SJCRH30 (cell line): ENCODE measurements at places on chromosomes 2 and 18. TPM values are rescaled to one million over a fixed set of nuclear protein-coding genes. Genes with fewer than 3 reads are reported as not detected.

- no peaks in the 10 kb centered on the region for H3K27me3 ChIP-seq
- H3K4me3 ChIP-seq, result no peak overlapping the region
- 0 out of 2 replicates have a peak, but pooled peaks cover 2% of the 10 kb centered on the region for H3K4me1 ChIP-seq
- peaks cover 23% of the 10 kb centered on the region for H3K36me3 ChIP-seq
Observed at GRCh38 chr2:131122496-131122895, 17.4 kb downstream of the PLEKHB2 start.

The CNRIP1 gene
- total RNA-seq, result 17.5 and 20.8 TPM in 2 replicates

- H3K27me3 ChIP-seq, result no peaks in the 10 kb centered on the region
- no peak overlapping the region for H3K4me3 ChIP-seq
- H3K27ac ChIP-seq, result no peak overlapping the region
- no peak for DNase-seq
Observed at GRCh38 chr2:190443778-190444481, 35.8 kb downstream of the MFSD6 start.

GRCh38 chr2:238771639-238772038, 76.2 kb upstream of the TWIST2 start:
- DNase-seq, result no peak
- no peaks in the 10 kb centered on the region for H3K36me3 ChIP-seq
- H3K4me3 ChIP-seq, result no peak overlapping the region
- H3K27ac ChIP-seq, result no peak overlapping the region
- H3K27me3 ChIP-seq, result no peaks in the 10 kb centered on the region
- no peaks in the 10 kb centered on the region for H3K4me1 ChIP-seq

The MOGAT1 gene
- not detected in 2 replicates for total RNA-seq

The TUBA3E gene
- total RNA-seq, result not detected in 2 replicates

DNA sequence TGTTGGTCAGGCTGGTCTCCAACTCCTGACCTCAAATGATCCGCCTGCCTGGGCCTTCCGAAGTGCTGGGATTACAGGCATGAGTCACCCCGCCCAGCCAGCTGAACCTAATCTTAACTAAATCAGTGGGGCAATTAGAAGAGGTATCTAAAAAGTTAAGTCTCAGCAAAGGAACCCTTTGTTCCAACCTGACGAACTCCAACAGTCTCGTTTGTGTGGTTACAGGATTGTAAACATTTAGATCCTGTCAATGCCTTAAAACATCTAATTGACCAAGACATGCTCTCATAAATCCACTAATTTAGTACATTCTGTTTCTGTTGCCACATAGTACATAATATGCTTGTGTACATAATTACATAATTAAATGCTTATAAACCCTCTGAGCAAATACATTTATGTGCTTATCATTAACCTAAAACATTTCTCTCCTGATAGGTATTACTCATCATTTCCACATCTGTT, 31.1 kb upstream of the STK39 start:
- H3K4me1 ChIP-seq, result peaks cover 16% of the 10 kb centered on the region
- H3K27ac ChIP-seq, result peak overlapping the region; percentile 82
- peak; percentile 90 for DNase-seq
- no peak overlapping the region for H3K4me3 ChIP-seq
- H3K27me3 ChIP-seq, result no peaks in the 10 kb centered on the region

The TUBB8B gene
- not detected in 2 replicates for total RNA-seq

The AQP12B gene
- total RNA-seq, result not detected in 2 replicates

The COBLL1 gene
- 12.5 and 16.2 TPM in 2 replicates for total RNA-seq

The KIF3C gene
- total RNA-seq, result 5.2 and 5.3 TPM in 2 replicates

DNA sequence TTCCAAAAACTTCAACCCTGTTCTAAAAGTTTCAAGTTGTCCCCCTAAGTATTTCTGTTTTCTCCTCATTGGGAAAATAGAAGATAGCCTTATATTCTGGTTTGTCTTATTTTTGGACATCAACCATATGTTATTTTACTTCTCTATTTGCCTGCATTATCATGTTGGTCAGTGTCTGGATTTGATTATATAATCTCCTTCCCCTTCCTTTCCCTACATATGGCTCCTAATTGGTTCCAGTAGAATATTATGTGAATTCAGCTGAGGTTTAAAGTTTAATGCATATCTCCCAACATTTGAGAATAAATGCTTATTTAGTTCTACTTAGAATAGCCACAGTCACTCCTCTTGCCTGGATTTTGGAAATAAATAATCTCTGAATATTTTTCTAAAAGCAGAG, 66.9 kb downstream of the OXER1 start:
- no peaks in the 10 kb centered on the region for H3K27me3 ChIP-seq
- no peaks in the 10 kb centered on the region for H3K4me1 ChIP-seq
- no peak overlapping the region for H3K27ac ChIP-seq
- peaks cover 10% of the 10 kb centered on the region for H3K36me3 ChIP-seq

- H3K4me1 ChIP-seq, result no peaks in the 10 kb centered on the region
- no peak for DNase-seq
- H3K27ac ChIP-seq, result no peak overlapping the region
Observed at GRCh38 chr2:132448771-132449170, 32.2 kb downstream of the GPR39 start.

DNA sequence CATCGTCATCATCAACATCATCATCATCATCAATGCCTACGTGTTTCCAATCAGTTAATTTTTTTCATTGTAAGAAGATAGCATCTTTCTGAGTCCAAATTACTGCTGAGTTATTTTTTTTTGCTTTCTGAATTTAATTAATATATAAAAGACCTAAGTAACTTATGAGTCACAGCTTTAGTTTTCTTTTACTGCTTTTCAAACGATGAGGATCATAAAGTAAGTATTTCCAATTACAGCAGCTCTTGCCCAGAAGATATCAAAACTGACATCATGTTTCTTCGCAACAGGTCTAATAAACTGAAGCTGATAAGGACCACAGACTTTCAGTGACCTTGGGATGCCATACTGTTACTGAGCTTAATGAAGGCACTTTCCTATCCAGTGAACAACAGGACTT, 442.2 kb downstream of the DSEL start:
- no peak overlapping the region for H3K27ac ChIP-seq
- no peaks in the 10 kb centered on the region for H3K36me3 ChIP-seq
- no peak overlapping the region for H3K4me3 ChIP-seq
- no peaks in the 10 kb centered on the region for H3K27me3 ChIP-seq
- DNase-seq, result no peak
